ENCODE measurements at places on chromosomes 2 and 18.

DNA sequence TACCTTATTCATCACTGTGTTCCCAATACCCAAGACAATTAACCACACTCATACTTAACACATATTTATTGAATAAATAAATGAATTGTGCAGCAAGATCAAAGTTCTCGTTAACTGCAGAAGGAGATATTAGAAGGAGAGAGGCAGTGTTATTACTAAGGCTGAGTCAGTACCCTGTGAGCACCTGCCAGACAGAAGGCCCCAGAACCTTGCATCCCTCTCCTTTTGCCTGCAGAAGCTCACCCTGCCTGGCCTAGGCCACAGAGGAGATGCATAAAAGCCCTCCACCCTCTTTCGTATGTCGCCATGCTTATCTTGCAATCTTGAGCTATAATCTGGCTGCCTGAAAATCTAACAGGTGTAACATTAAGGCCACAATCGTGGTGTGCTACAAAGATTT lies 20.5 kb upstream of the RNF149 start:
- no peak for DNase-seq

DNA sequence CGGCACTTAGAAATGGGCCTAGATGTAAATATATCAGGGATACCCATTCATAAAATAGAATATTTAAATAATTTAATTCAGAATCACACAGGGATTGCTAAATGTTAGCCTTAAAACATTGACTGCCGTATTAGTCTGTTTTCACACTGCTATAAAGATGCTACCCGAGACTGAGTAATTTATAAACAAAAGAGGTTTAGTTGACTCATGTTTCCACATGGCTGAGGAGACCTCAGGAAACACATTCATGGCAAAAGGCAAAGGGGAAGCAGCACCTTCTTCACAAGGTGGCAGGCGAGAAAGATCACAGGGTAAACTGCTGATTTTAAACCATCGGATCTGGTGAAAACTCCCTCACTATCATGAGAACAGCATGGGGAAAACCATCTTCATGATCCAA lies 223.6 kb upstream of the GULP1 start:
- no peak for DNase-seq

DNA sequence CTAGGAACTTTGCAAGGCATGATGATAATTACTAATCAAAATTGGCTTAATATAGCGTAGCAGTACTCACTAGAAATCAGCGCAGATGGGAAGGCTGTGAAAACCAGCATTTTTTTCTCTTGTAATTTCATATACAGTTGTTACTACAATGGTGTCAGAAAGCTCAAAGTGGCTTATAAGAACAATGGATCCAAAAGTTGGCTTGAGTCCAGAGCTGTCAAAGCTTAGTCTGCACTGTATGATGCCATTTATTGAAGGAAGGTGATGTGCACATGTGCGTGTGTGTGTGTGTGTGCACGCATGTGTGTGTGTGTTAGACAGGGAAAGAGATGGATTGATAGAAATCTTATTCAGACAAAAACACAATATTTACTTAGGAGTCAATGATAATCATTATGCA lies 341.3 kb downstream of the TGIF1 start:
- no peak for DNase-seq

GRCh38 chr2:82333697-82334096 lies 2029.1 kb upstream of the LRRTM1 start:
- no peak for DNase-seq

DNA sequence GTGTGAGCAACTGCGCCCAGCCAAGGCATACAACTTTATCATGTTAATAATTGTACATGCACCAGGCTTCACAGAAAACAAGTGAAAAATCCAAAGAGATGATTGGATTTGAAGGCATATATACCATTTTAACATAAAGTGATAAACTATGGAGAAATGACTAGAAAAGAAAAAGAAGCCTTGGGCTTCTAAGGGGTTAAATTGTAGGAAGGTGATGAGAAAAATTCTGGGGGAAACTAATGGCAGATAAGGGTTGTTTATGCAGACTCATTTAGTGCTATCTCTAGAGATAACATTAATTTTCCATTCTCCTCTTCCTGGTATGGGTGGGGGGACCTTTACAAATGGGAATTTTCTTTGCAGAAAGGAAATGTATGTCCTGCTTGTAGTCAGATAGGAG lies 154.0 kb downstream of the TMEM17 start:
- DNase-seq: no peak

GRCh38 chr18:58051765-58052460 lies 7.9 kb downstream of the NEDD4L start:
- no peak for DNase-seq
